ENCODE measurements at places on chromosomes 12 and 14.

GRCh38 chr12:90972226-90972625 is 17.2 kb upstream of the CCER1 start:
- DNase-seq = no peak

- DNase-seq = no peak
These were observed 32.1 kb downstream of the PRMT8 start for GRCh38 chr12:3523058-3523457.

DNA sequence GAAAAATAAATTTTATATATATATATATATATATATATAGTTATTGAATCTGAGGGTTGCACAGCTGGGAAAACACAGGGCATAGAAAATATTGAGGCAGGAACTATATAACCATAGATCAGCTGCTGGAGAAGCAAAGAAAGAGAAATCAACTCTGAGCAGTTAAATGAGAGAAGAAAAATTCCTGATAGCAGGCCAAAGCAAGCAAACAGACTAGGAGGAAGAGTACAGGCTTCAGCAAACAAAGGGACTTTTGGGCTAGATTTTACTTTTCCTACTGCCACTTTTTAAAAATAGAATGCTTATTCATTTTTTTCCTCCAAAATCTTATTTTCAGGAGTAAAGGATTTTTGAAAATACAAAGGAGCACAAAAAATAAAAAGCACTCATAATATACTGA is 216.0 kb upstream of the PRKD1 start:
- no peak for DNase-seq

GRCh38 chr14:63671987-63672386 is 30.3 kb upstream of the WDR89 start:
- DNase-seq = no peak

GRCh38 chr14:52299692-52300278 is 14.3 kb upstream of the PTGER2 start:
- DNase-seq = peak; percentile 19

DNA sequence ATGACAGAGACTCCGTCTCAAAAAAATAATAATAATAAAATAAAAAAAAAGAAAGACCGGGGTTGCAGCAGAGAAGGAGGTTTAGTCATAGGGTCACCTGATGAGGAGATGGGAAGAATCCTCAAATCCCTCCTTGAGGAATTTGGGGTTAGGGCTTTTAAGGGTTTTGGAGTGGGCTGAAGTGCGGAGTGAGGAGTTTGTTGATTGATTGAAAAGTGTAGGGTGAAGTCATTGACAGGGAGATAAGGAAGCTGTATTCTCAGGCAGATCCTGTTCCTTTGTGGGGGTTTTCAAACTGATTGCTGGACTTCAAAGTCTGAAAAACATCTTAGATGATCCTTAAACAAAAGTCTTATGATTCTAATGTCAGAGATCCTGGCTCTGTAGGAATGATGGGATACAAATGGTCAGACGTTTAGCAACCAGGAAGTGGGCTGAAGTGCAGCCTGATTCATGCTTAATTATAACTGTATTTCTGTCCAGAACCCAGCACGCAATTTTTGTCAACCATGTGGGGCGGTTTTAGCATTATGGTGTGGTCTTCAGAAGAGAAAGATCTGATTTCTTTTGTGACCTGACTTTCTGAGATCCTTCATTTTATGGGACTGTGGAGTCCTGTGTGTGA is 16.0 kb downstream of the FNTB start:
- DNase-seq = no peak

GRCh38 chr14:81516986-81517797 is 16.5 kb downstream of the SEL1L start:
- DNase-seq = no peak

DNA sequence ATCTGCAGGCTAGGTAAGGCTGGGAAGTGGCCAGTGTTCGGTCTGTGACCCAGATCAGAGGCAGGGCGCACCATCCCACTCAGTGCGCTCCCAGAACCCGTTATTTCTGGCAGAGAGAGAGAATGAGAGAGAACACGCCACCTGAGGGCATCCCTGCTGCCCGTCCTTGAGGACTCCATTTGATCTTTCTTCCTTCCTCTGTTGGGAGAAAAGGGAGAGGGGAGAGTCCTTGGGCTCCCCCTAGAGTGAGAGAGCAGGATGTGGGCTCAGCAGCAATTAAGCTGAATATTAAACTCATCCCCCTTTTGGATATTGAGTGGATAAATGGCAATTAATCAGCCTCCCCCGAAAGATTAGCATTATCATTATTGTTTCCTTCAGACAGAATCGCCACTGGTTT is 70.6 kb downstream of the IFT43 start:
- DNase-seq = no peak

DNA sequence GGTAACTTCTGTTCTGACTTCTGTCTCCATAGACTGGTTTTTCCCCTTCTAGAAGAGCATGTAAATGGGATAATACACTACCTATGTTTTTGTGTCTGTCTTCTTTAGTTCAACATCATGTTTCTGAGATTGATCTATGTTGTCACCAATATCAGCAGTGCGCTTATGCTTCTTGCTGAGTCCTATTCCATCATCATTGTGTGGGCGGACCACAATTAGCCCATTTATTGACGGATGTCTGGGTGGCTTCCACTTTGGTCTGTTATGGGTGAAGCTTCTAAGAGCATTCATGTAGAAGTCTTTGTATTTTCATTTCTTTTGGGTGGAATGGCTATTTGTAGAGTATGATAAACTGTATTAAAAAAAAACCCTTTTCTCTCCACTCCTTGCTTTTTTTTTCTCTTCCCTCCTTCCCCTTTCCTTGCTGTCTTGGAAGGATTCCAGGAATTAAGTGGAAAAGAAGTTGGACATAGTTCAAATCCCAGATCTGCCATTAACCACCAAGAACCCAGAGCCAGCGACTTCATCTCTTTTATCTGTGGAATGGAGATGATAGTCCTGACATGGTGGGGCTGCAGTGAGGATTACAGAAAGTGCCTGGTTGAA is 7.0 kb upstream of the SERPINA1 start:
- DNase-seq = no peak

GRCh38 chr14:99157246-99157645 is 114.8 kb downstream of the BCL11B start:
- no peak for DNase-seq

DNA sequence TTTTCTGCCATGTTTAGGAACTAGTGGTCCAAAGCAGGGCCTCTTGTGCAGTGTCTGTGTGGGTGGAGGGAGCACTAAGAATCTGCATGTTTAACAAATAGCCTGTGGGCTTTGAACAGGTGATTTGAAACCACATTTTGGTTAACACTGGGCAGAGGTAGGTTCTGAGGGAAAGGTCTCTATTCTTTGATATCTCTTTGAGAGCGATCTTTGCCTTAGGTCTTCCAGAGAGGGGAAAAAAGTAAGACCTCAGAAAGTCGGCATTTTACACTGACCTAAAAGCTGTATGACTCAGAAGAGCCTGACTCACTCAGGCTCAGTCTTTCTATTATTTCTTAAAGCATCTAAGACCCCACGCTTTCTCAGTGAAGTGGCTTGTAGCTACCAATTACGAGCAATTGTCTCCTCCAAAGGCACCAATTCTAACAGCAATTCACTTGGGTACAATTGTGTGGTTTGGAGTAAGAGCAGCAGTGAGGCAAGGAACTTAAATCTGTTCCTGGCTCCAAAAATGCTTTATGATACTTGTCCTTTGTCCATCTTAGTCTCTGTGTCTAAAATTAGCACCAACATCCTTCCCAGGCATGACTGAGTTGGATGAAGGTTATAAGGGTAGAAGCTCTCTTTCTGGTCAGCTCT is 8.8 kb downstream of the EIF2B2 start:
- no peak for DNase-seq

DNA sequence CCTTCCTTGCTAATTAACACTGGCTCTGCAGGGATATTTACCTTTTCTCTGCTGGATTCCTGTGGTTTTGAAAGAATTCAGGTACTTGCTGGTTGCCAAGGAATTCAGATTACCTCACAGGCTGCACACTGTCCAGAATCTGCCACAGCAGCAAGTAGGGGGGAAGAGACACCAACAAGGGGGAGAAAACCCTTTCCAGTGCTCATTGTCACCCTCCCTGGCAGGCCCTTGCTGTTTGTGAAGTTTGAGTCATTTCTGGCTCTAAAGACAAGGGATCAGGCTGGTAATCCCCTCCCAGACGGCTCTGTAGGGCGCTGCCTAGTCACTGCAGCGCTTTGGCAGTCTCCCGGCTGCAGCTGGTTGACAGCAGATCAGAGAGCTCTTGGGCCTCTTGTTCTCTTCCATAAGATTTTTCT is 50.8 kb downstream of the TTLL5 start:
- no peak for DNase-seq

- DNase-seq = no peak
These were observed 1.9 kb downstream of the CCNB1IP1 start for GRCh38 chr14:20331053-20331613.

- no peak for DNase-seq
These were observed 140.0 kb downstream of the DAD1 start for GRCh38 chr14:22448905-22449599.

DNA sequence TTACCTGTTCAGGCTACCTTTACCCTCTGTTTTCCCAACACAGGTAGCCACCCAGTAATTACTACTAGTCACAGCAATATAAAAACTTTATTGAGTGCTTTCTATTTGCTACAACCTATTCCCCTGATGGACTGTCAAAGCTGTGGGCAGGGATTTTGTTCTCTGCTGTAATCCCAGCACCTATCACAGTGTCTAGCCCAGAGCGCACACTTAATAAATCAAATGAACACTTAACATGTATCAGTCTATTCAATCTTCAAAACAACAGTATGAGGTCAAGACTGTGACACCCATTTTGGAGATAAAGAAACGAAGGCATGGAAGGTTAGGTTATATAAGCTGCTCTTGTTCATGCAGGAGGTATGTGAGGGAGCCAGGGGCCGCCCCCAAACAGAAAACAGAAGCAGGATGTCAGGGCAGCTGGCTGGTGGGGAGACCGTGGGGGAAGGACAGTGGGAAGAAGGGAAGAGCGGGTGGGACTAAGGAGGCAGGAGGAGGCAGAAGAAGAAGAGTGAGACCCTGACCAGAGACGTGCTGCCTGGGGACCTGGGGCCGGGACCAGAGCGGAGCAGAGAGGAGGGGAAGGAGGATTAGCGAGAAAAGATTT is 1.7 kb downstream of the TNFRSF1A start:
- no peak for DNase-seq

DNA sequence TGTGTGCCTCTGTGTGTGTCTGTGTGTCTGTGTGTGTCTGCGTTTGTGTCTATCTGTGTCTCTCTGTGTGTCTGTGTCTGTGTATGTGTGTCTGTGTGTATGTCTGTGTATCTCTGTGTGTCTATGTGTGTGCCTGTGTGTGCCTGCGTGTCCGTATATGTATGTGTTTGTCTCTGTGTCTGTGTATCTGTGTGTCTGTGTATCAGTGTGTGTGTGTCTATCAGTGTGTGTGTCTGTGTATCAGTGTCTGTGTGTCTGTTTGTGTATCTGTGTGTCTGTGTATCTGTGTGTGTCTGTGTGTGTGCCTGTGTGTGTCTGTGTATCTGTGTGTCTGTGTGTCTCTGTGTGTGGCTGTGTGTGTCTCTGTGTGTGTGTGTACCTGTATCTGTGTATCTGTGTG is 23.1 kb upstream of the BCL2L14 start:
- DNase-seq = no peak

DNA sequence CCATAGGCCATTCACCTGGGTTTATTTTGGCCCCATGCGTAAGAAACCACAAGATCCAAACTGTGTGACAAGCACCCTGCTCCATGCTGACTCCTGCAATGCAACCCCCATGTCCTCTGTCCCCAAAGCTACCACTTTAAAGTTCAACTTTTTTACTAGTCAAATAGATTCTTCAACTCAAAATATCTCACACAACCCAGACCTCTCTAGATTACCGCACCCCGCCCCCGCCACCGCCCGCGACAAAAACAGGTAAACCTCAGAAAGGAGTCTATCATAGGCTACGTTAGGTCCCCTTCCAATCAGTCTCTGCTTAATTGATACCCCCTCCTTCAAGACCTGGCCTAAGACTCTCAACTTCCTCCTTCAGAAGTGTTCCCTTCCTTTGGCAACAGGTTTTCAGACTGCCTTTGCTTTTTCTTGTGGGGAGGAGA is 2.2 kb downstream of the ZFP36L1 start:
- DNase-seq = no peak

- DNase-seq = no peak
These were observed 73.9 kb downstream of the RPS6KA5 start for GRCh38 chr14:90986510-90986909.

GRCh38 chr14:24664366-24664765 is 30.4 kb upstream of the GZMB start:
- DNase-seq = no peak

- DNase-seq = peak; percentile 50
These were observed at the start of gene SAMD4A for GRCh38 chr14:54566410-54567223. Gene SAMD4A, plus strand, starts transcription at chr14:54567128. Its CDS starts 789 bp downstream, at chr14:54567917.

GRCh38 chr12:112370199-112370598 is 12.0 kb downstream of the HECTD4 start:
- DNase-seq = no peak

- no peak for DNase-seq
These were observed 48.8 kb downstream of the STXBP6 start for GRCh38 chr14:25001156-25001555.

DNA sequence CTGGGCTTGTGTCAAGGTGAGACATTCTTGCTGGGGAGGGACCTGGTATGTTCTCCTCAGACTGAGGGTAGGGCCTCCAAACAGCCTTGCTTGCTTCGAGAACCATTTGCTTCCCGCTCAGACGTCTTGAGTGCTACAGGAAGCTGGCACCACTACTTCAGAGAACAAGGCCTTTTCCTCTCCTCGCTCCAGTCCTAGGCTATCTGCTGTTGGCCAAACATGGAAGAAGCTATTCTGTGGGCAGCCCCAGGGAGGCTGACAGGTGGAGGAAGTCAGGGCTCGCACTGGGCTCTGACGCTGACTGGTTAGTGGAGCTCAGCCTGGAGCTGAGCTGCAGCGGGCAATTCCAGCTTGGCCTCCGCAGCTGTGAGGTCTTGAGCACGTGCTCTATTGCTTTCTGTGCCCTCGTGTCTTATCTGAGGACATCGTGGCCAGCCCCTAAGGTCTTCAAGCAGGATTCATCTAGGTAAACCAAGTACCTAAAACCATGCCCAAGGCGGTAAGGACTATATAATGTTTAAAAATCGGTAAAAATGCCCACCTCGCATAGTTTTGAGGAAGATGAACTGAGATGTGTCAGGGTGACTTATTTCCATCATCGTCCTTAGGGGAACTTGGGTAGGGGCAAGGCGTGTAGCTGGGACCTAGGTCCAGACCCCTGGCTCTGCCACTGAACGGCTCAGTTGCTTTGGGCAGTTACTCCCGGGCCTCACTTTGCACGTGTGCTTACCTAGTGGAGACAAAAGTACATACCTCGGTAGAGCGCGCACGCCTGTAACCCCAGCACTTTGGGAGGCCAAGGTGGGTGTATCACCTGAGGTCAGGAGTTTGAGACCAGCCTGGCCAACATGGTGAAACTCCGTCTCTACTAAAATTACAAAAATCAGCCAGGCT is 4.3 kb downstream of the GAPDH start:
- no peak for DNase-seq

DNA sequence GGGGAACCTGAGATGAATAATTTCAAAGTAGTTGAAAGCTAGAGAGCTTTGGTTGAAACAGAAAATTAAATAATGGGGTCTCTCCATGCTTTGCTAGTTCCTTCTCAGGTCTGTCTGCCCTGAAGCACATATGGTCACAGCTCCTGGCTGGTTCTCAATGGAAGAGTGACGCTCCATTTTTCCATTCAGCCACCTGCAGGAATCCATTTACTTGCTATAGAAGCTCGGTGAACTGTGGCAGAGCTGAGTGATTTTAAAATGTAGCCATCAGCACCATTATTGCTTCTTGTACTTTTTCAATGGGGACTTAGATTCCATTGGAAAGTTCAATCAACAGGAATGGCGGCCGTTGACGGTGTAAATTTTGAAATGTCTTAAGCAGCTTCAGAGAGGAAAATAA is 525.2 kb downstream of the GLT1D1 start:
- DNase-seq = no peak
